ENCODE measurements at places on chromosomes 4 and X.

DNA sequence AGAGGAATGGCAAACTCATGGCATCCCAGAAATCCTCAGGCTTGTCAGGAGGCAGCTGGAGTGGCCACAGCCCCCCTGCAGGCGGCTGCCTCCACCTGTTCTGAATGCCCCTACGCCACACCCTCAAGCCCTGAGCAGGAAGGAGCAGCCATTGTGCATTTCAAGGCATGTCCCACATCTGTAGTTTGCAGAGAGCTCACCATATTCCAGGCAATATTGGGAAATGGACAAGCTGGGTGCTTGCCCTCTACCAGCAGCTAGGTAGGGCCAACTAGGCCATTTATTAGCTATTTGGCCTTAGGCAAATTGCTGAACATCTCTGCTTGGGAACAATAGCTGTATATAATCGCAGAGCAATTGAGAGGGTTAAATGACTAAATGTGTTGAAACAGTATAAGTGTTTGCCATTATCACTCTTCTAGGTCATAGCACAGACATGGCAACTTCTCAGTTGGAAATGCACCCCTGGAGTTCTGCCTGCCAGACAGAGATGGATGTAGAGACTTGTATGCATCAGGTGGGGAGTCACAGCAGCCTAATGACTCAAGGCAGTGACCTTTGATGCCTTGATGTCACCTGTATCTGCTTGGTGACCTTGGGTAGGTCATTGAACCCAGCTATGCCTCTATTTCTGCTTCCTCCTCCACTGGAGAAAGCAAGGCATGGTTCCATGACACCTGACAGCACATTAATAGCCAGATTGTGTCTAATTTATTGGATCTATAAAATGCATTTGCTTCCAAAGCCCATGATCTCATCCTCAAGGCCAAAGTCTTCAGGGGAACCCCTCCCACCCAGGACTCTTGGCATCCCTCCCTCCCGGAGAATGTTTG is 52.8 kb downstream of the FHDC1 start:
- DNase-seq, result no peak

DNA sequence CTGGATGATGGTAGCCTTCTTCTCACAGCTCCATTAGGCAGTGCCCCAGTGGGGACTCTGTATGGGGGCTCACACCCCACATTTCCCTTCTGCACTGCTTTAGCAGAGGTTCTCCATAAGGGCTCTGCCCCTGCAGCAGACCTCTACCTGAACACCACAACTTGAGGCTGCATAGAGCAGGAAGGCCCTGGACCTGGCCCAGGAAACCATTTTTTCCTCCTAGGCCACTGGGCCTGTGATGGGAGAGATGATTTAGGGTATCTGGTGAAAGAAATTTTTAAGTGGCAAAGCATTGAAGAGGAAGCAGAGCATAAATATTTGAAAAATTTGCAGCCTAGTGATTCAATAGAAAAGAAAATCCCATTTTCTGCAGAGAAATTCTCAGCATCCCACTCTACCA is 17.3 kb downstream of the F8A3 start:
- no peak for DNase-seq

- no peak for DNase-seq
Measured at GRCh38 chr4:121277194-121278105, 103.4 kb downstream of the QRFPR start.

GRCh38 chrX:125769628-125770027 is 396.5 kb downstream of the DCAF12L2 start:
- no peak for DNase-seq

DNA sequence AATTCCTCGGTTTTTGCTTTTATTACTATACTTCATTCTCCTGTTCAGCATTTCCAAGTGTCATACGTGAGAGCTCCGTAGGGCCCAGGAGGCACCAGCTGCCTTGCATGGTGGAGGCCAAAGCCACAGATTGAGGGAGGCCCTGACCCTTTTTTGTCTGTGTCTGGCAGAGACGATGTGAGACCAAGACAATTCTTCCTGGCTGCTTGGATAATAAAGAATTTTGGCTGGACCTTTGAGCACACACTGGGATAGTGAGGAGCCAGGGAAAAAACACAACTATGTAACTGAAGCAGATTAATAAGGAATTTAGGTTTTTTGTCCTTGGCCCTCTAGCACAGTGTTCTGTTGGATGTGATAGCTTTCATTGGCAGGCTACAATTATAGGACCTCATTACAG is 161.0 kb downstream of the CPXCR1 start:
- no peak for DNase-seq

DNA sequence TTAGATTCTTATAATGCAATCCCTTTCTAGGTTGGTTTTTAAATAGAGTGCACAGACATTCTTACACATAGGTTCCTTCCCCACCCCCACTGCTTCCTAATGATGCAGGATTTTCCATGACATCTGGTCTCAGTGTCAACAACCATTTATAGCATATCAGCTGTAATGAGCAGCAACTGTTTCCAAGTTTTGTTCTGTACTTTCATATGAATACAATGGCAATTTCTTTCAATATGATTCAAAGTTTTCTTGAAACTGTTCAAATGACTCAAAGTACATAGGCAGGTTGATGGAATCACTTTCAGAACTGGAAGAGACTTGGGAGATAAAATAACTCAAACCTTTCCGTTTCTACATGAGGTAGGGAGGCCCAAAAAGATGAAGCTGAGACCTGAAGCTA is 220.7 kb downstream of the CAMK2D start:
- no peak for DNase-seq

DNA sequence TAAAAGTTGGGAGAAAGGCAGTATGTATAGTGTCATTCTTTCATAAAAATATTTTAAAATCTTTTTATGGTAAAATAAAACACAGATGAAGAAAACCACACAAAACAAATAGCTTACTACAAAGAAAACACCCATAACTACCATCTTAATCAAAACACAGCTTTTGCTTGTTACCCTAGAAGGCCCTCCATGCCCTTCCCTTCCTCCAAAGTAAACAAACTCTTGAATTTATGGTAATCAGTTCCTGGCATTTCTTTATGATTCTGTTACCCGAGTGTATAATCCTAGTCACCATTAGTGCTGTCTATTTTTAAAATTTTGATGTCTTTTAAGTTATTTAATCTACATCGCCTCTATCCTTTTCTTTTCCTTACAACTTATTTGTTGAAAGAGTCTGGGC is 170.9 kb downstream of the APBB2 start:
- DNase-seq, result no peak

DNA sequence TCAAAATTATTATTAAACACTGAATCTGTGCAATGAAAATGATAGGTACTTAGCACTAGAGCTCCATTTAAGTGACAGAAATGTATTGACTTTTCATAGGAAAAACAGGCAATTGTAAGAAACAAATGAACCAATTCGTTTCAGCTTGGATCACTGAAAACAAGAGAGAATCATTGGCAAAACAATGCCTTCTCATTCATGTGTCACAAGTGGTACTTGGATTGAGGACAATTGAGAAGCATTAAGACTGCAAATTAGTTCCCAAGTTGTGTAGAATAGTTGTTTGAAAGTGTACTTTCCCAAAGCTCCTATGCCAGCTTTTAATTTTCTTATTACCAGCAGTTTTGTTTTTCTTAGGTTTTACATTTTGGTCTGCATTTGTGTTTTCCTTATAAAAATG is 20.6 kb downstream of the CNKSR2 start:
- no peak for DNase-seq

- no peak for DNase-seq
Measured at GRCh38 chr4:27357283-27357682, 496.6 kb downstream of the STIM2 start.

GRCh38 chrX:153639177-153640044 is 7.6 kb upstream of the DUSP9 start:
- no peak for DNase-seq

- DNase-seq, result no peak
Measured at GRCh38 chr4:100557306-100557705, 39.5 kb upstream of the EMCN start.

- no peak for DNase-seq
Measured at GRCh38 chr4:155510771-155511170, 134.0 kb upstream of the MAP9 start.

GRCh38 chr4:100042235-100042634 is 92.2 kb upstream of the H2AZ1 start:
- no peak for DNase-seq

GRCh38 chrX:110015915-110016314 is 13.0 kb downstream of the TMEM164 start:
- DNase-seq, result no peak
